ENCODE measurements at places on chromosomes 2 and 18.

- DNase-seq: no peak
Observed at GRCh38 chr18:48886520-48887293, 64.1 kb downstream of the SMAD7 start.

DNA sequence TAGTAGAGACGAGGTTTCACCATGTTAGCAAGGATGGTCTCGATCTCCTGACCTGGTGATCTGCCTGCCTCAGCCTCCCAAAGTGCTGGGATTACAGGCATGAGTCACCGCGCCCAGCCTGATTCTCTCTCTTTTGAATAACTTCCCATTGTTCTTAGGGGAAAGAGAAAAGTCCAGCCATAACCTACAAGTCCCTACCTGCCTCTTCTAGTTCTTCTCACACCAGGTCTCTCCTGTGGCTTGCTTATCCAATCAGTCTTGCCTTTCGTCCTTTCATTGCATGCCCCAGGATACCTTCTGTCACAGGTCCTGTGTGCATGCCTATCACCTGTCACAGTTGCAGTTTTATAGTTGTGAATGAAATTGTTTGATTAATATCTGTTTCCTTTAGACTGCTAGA, 148.1 kb downstream of the SLC4A3 start:
- DNase-seq: no peak

DNA sequence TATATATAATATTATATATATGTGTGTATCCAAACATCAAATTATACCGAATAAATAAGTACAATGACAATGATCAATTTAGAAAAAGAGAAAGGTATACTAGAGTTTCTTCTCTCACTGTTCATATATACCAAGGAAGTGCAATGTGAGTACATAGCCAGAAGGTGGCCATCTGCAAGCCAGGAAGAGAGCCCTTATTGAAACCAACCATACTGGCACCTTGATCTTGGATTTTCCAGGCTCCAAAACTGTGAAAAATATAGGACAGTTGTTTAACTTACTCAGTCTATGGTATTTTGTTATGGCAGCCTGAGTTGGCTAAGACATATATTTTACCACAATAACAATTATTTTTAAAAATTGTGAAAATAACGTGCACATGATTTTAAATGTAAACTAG, 1490.2 kb upstream of the SLC39A10 start:
- peak; percentile 0 for DNase-seq

- DNase-seq: no peak
Observed at GRCh38 chr18:52933356-52933755, 593.4 kb downstream of the DCC start.

DNA sequence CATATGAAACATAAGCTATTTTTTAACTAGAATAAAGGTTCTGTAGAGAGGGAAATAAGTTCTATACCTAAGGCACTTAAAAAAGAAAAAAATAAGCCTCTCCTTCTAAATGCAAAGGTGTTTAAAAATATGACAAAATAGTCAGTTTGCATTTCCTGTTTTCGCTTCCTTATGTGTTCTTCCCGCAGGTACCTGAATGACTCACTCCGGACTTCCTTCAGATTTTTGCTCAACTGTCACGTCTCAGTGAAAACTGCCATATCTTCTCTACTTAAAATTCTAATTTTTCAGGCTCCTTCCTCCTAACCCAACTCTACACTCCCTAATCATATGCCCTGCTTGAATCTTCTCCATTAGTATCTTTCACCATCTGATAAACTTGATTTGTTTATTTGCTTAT, 1333.1 kb downstream of the LRP1B start:
- DNase-seq: no peak

- DNase-seq: no peak
Observed at GRCh38 chr2:69080071-69080470, 67.1 kb downstream of the ANTXR1 start.

DNA sequence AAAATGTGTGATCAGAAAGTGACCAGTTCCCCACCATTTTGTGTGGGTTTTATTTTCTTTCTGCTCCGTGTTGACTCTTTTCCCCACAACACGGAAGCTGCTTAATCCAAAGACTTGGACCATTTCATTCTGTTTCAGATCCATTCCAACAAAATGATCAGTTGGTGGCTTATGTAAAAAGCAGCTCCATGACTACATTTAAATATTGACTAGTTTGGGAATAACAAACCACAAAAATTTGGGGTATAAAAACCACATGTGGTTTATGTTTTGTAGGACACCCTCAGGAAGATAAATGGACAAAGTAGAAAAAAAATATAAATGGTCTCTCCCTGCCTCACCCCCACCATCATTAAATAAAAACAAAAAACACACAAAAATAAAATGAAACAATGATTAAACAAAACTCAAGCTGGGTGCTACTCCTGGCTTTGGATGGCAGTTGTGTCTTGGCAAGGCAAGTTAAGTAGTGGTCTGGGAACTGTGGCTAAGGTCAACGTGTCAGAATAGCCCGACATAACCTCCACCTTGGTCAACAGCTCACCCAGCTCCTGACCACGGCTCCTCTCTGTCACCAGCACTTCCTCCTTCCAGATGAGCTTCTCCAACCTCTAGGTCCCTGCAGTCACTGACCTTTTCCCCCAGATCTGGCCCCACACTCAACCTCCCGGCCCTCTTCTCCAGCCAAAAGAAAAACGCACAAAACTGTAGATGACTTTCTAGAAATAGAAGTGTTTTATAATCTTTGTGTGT, 12.8 kb upstream of the WIPF1 start:
- DNase-seq: peak; percentile 67

- DNase-seq: no peak
Observed at GRCh38 chr2:27010139-27010538, 22.6 kb upstream of the TMEM214 start.
